CD4-positive, alpha-beta memory T cell (primary cell): ENCODE measurements at places on chromosomes 13 and 19.

GRCh38 chr13:20559659-20560356 is 7.1 kb upstream of the IFT88 start:
- DNase-seq = no peak

GRCh38 chr13:79404985-79405384 is 1.1 kb downstream of the RBM26 start:
- DNase-seq = no peak

GRCh38 chr19:1171755-1172352 is 2.2 kb downstream of the SBNO2 start:
- no peak for DNase-seq

DNA sequence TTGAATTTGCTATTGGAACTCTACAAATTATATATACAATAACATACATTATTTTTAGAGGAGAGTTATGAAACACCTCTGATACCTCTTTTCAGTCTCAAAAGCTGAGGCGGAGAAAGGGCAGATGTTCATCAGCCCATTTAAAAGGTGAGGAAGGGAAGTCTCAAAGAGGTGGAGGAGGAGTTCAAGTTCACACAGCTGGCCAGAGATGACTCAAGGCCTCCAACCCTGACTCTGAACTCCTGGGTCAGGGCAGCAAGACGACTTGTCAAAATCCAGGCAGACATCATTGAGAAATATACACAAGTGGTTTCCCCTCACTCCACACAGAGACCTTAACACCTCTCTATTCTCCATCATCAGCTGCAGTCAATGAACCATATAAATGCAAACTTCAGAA is 2.1 kb downstream of the SIAH3 start:
- no peak for DNase-seq

GRCh38 chr13:59631271-59631670 is 532.5 kb downstream of the DIAPH3 start:
- no peak for DNase-seq

- DNase-seq = no peak
Measured at GRCh38 chr19:13083627-13084026, 19.0 kb downstream of the LYL1 start.

DNA sequence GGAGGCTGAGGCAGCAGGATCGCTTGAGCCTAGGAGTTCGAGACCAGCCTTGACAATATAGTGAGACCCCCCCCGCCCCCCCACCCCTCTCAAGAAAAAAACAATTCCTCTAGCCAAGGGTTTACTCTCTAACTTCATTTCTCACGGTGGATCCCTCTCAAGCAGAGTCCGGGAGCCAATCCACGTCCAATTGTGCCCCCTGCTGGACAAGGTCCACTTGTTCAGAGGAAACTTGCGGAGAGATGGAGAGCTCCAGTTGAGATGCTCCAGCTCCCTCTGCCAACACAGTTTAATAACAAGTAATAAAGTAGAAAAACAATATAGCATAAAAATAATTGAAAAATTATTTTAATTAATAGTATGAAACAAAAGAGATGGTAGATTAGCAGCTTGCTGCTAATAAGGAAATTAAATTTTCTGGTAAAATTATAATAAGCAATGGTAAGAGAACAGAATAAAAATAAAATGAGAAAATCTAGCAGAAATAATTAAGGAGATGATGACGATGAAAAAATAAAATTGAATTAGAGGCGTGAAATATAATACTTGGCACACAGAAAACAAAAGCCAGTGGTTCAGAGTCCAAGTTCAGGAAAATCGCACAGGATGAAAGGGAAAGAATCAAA is 14.5 kb upstream of the SIGLEC14 start:
- no peak for DNase-seq

- DNase-seq = no peak
Measured at GRCh38 chr13:113109151-113110047, 3.8 kb downstream of the F7 start.

GRCh38 chr19:30144242-30144758 is 202.3 kb downstream of the URI1 start:
- DNase-seq = no peak

GRCh38 chr13:114005206-114005724 is 31.4 kb upstream of the C13orf46 start:
- no peak for DNase-seq

DNA sequence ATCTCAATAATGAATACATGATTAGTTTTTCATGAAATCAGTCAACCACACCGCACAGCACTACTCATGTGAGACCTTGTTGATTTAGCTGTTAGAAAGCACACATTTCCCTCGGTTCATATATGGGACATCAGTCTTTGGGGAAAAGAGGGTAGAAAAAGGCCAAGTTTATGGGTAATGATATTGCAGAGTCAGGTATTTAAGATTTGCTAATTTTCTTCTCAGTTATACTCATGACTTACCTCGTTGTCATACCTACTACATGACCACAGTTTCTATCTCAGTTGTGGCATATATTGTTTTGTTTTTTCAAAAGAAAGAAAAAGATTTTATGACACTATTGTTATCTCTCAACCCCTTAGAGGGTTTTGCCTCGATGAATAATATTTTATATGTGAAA is 165.6 kb downstream of the POU4F1 start:
- DNase-seq = no peak

DNA sequence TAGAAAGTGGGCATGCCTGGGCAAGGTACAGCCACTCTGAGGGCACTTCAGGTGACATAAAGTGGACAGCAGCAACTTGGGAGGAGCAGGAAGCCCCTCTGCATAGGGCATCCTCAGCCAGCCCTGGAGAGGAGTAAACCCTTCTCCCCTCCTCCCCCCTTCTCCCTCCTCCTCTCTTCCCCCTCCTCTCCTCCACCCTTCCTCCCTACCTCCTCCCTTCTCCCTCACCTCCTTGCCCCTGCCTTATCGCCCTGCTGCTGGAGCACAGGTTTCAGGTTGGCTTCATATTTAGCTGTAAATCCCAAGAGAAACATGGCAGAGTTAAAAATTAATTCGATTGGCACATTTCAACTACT is 30.5 kb upstream of the ATP12A start:
- no peak for DNase-seq

DNA sequence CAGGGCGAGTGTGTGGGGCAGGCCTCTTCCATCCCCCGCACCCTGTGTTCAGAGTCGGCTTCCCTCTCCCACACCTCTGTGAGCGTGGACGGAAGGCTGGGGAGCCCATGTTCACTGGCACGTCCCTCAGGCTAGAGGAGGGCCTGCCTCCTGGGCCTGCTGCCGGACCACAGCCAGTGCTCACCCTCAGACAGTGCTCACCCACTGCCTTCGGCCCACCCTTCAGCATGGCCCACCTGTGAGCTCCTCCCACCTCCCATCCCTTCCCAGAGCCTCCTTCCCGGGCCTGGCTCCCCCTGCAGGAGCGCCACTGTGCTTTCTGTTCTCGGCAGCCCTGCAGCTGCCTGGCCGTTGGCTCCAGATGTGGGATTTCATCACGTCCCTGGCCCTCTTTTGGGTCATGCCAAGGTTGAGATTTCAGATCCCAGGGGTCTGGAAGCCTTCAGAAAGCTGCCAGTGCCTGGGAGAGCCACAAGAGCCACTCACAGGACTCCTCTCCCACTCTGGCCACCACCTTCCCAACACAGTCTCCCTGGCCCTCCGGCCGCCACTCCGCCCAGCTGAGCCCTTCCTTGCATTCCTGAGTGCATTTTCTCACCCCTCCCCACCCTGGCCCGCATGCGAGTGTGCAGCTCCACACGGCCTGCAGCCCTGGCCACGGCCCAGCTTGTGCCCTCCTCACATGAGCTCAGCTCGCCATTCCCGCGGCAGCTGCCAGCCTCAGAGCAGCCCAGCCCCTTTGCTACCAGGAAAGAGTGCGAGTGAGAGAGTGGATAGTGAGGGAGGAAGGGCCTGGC is 25.3 kb downstream of the CAPN12 start:
- DNase-seq = no peak

GRCh38 chr19:30309176-30309575 is 63.0 kb upstream of the ZNF536 start:
- no peak for DNase-seq

- DNase-seq = no peak
Measured at GRCh38 chr13:94427313-94427953, 52.0 kb downstream of the DCT start.

GRCh38 chr19:35851213-35852028 is 883 bp downstream of the NPHS1 start:
- DNase-seq = no peak

GRCh38 chr13:44498969-44499368 is 77.2 kb downstream of the TSC22D1 start:
- no peak for DNase-seq

DNA sequence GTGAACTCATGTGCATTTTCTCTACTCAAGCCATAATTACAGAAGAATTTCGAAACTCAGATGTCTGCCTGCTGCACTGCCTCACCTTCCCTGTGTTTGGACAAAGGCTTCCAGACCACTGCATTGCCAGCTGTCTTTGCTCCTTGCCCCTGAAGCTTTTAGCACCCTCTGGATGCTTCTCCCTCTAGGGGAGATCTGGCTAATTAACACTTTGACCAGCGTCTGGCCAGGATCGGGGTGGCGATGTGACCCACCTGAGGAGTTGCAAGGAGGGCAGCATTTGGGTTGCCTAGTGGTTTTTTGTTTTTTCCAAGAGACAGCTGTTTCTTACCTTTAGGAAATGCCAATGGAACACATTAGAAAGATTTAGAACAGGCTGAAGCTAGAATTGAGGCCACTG is 127.7 kb upstream of the ZNF536 start:
- DNase-seq = no peak

- peak; percentile 66 for DNase-seq
Measured at GRCh38 chr13:26698392-26699196, 62.0 kb downstream of the GPR12 start.

DNA sequence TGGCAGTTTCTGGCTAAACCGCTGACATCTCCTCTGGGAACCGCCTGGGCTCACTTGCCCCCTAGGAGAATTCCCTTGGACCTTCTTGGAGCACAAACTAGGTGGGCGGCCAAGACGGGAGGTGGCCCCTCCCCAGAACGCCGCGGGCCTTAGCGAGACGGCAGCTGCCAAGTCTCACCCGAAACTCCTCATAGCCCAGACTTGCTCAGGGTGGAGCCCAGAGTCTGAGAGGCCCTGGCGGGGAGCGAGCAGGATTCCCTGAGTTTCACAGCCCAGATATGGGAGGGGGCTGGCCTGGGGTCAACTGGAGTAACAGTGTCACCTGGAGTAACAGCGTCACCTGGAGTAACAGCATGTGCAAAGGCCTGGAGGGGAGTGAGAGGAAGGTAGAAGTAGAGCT is 10.1 kb downstream of the TINCR start:
- DNase-seq = no peak

GRCh38 chr13:24631922-24632321 is 48.3 kb upstream of the ATP12A start:
- DNase-seq = no peak

GRCh38 chr19:42276821-42277220 is 7.8 kb downstream of the CIC start:
- DNase-seq = no peak

GRCh38 chr19:49597703-49597974 is 6.7 kb downstream of the PRR12 start:
- no peak for DNase-seq

DNA sequence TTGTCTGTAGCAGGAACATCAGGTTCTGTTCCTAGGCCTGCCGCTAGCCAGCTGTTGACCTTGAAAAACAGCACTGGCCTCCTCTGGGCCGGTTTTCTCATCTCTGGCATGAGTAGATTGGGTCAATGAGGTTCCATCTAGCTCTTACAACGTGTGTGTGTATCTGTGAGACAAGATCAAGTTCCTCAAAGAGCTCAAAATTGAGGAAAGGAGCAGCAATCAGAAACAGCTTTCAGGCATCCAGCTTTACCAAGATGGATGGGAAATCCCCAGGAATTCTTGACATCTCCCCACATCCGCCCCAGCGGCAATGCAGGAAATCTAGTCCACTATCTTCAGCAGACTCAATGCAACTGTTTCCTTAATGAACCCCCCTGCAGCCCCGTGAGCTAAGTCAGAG is 4.9 kb downstream of the FLT1 start:
- no peak for DNase-seq

DNA sequence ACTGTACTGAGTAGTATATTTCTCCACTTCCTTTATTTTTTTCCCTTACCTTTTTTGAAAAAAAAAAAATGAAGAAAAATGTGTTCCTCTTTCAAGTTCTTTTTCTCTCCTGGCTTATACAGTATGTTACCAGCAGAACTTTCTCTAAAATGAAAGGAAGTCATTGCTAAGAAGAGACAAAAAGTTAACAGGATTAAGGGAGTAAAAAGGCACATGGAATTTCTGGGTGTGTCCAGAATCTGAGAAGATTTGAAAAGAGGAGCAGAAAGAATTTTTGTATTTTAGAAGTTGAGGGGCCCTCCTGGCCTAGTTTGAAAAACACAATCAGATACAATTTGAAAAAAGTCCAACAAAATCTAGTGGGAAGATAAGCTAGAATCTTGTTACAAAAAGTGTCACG is 21.0 kb upstream of the TRIM13 start:
- DNase-seq = no peak

DNA sequence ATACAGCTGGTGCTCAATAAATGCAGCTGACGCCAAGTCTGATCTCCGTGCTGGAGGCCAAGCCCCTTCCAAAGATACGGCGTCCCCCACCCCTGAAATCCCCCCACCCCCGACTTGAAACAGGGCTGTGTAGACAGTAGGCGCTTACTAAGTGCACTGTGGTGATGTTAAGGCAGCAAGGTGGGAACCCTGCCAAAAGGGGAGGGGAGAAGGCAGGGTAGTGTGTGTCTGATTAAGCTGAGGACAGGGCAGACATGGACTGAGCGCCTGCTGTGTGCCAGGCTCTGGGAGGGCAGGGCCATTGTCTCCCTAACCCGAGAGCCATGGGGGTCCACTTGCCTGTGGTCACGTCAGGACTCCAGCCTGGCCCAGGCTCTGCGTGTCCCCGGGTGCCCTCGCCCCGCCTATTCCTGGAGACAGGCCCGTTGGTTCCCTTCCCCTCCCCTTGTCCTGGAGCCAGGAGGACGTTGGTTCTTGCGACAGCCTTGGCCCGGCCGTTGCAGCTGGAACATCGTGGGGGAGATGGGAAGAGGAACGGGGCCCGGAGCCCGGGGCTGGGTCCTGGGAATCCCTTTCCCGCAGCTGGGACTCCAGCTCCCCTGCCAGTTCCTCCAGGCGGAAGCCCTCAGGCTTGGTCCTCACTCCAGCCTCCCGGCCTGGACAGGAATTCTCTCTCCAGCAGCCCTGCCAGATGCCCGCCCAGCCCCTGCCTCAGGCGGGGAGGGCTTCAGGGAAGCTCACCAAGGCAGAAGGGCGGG is 1.7 kb upstream of the ELANE start:
- DNase-seq = no peak

- no peak for DNase-seq
Measured at GRCh38 chr19:12886969-12887747, at the start of gene KLF1. Gene KLF1 (minus strand): TSS chr19:12887201. CDS start chr19:12887140, 61 bp downstream.

GRCh38 chr19:2529473-2529918 is 53.6 kb downstream of the GADD45B start:
- no peak for DNase-seq
